Activated CD8-positive, alpha-beta T cell treated with anti-CD3 and anti-CD28 coated beads for 36 hours (primary cell): ENCODE measurements at places on chromosomes 2 and 18. TPM values are rescaled to one million over a fixed set of nuclear protein-coding genes. Genes with fewer than 3 reads are reported as not detected.
A peak's percentile ranks its signal among the peaks of the same experiment; 100 is the strongest.

The ALPP gene
- not detected for total RNA-seq

DNA sequence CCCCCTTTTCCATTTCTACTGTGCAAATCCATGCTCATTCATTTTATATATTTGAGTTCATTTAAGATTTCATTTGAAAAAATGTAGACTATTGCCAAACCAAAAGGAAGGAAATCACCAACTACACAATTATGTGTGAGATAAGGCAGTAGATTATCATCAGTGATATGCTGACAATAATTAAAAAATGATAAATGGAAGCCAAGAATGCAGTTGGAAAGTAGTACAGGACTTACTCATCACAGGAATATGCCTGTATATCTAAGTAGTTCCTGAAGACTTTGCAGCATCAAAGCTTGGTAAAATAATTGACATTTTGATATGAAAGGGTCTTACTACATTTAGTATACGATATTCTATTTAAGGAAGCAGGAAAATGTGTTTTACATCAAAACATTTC lies 166.1 kb upstream of the OTX1 start:
- no peak overlapping the region for H3K27ac ChIP-seq
- H3K36me3 ChIP-seq, result peaks cover 11% of the 10 kb centered on the region
- no peaks in the 10 kb centered on the region for H3K27me3 ChIP-seq
- no peaks in the 10 kb centered on the region for H3K4me1 ChIP-seq

- H3K27ac ChIP-seq, result no peak overlapping the region
- H3K27me3 ChIP-seq, result peaks cover 22% of the 10 kb centered on the region
- DNase-seq, result peak; percentile 8
- peaks cover 2% of the 10 kb centered on the region for H3K36me3 ChIP-seq
These were observed 723.2 kb downstream of the DPP10 start for GRCh38 chr2:115165529-115166109.

DNA sequence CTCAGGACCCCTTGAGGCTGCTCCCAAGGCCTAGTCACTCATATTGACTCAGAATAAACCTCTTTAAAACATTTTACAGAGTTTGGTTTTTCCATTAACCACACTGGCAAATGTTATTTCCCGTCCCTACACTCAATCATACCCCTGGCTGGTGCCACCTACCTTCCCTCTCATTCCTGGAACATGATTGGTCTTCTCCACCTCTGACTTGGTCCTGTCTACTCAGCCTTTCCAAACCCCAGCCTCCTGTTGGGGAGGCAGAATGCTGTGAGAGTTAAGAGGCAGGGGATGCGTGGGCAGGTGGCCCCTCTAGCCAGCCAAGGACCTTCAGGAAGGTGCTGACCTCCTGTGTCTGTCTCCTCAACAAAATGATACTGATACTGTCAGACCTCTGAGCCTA lies 149.3 kb downstream of the CABLES1 start:
- no peak overlapping the region for H3K4me3 ChIP-seq
- DNase-seq, result no peak
- no peaks in the 10 kb centered on the region for H3K27me3 ChIP-seq
- peaks cover 22% of the 10 kb centered on the region for H3K4me1 ChIP-seq
- H3K27ac ChIP-seq, result peak overlapping the region; percentile 71
